Inflammatory macrophage treated with lipopolysaccharide for 4 hours (primary cell): ENCODE measurements at places on chromosomes 16 and 17.
A peak's percentile ranks its signal among the peaks of the same experiment; 100 is the strongest.

GRCh38 chr17:41635121-41636097 lies 11.0 kb upstream of the KRT17 start:
- DNase-seq: no peak

- DNase-seq: no peak
These were observed 47.0 kb downstream of the BCAS3 start for GRCh38 chr17:60724647-60725046.

DNA sequence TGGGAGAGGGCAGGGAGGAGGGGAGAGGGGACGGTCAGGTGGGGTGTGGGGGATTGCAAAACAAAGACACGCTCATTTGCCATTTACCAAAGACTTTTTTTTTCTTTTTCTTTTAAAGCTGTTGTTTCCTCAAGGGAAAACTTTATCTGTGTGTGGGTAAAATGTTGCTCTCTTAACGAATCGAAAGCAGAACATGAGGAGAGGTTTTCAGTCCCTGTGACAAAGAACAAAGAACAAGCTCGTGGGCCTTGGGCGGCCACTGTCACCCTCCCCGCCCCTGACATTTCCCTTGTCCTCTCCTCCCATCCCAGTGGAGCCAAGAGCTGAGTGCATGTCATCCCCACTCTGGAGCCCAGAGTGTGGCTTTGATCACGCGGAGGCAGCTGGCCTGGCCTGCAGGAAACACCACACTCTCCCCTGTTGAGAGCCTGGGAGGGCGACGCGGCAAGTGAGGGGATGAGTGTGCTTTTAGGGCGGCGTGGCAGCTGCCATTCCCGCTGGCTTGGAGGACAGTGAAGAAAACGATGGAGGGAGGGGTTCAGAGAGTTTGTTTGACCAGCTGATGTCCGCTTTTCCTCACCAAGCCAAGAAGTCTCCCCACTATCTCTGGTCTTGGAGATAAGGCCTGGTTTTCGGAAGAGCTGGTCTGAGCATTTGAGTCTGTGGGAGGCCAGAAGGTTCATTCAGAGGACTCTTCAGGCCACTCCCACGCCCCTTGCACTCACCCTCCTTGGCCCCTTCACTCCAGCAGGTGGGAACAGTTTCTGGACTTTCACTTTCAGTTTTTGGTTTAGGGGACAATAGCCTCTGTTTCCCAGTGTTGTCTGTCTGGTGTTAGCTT lies 11.4 kb downstream of the CCR7 start:
- peak; percentile 73 for DNase-seq

DNA sequence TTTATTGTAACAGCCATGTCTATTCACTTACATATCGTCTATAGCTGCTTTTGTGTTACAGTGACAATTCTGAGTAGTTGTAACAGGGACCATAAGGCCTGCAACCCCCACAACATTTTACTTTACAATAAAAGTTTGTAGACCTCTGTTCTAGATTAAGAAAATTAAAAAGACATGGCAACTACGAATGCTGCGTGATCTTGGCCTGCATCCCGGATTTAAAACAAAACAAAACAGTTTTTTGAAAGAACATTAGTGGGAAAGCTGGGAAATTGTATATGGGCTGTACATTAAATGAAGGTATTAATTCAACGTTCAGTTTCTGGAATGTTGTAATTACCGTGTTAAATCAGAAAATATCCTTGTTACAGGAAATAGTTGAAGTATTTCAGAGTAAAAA lies 64.1 kb downstream of the RMI2 start:
- DNase-seq: no peak

- no peak for DNase-seq
These were observed 10.1 kb upstream of the WDR45B start for GRCh38 chr17:82658331-82658730.

- peak; percentile 71 for DNase-seq
These were observed 25.2 kb upstream of the CIBAR2 start for GRCh38 chr16:85137323-85138072.

DNA sequence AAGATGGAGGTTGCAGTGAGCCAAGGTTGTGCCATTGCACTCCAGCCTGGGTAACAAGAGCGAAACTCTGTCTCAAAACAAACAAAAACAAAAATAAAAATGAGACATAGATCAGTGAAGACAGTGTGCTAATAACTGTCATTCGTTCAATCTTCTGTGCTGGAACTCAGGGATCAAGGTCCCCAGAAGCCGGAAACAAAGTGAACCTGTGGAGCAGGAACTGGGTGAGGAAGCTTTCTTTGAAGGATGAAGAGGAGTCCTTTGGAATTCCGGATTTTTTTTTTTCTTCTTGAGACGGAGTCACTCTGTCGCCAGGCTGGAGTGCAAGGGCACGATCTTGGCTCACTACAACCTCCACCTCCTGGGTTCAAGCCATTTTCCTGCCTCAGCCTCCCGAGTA lies 2.1 kb upstream of the SLC2A4 start:
- DNase-seq: no peak

DNA sequence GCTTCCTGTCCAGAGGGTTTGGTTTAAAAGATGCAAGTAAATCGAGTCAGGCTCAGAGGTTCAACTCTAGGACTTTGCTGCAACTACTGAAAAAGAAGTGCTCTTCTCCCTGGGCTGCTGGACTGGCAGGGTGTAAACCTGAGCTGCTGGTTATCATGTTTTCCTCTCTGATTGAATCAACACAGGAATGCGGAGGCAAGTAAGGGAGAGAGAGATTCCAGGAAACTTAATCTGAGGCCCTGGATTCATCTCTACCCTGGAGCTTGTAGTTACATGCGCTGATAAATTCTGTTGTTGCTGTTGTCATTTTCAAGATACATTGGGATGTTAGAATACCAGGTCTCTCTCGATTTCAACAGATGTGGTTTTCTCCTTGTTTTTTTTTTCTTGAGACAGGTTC lies 8.2 kb upstream of the HS3ST3A1 start:
- DNase-seq: no peak

DNA sequence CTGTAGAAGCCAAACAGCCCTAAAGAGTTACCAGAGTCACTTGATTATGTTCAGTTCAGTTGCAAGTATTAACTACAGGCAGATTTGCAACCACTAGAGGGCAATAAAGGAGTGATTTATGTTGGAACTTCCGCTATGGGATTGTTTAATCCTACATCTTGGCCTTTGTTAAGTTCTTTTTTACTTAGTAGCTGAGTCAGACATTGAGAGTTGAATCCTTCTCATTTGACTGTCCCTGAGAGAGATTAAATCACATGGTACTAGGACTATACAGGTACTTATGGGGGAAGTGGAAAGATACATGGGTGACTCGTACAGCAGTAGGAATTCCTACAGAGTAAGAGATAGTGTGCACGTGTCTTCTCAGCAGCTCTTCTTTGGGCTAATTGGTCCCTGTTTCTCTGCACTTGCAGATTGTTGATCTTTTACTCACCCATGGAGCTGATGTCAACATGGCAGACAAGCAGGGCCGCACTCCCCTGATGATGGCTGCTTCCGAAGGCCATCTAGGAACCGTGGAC lies 40.3 kb downstream of the CYB561 start:
- DNase-seq: peak; percentile 83

DNA sequence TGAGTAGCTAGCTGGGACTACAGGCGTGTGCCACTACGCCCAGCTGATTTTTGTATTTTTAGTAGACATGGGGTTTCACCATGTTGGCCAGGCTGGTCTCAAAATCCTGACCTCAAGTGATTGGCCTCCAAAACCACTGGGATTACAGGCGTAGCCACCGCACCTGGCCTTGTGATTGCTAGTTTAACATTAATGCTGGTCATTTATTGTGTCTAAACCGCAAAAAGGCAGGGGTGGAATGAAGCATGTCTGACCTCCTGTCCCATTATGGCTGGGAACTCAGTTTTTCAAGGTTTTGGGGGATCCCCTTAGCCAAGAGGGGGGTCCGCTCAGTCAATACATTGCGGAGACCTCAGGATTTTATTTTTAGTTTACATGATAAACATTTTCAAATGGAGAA lies 10.7 kb upstream of the CNGB1 start:
- DNase-seq: no peak

DNA sequence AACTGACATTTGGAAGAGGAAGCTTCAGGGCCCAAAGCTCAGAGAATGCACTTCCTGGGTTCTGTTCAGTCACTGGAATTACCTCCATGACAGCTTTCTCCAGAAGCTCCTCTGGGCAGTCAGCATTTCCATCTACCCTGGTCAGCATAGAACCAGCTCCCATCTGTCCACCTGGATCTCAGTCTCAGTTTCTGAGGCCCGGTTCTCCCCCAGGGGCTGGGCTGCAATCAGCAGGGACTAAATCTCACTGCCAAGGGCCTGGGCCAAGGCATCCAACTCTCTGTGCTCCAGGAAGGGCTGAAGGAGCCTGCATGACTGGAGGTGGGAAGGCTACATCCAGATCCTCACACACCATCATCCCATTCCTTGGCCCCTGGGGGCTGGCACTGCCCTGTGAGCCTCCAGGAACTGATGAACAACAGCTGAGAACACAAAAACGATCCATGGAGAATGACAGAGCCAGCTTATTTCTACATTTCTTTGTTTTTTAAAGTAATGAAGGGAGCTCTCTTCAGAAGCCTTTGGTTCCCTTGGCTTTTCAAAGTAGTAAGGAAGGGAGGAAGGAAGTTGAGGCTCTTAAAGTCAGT lies 66.3 kb upstream of the MRTFB start:
- DNase-seq: peak; percentile 27

DNA sequence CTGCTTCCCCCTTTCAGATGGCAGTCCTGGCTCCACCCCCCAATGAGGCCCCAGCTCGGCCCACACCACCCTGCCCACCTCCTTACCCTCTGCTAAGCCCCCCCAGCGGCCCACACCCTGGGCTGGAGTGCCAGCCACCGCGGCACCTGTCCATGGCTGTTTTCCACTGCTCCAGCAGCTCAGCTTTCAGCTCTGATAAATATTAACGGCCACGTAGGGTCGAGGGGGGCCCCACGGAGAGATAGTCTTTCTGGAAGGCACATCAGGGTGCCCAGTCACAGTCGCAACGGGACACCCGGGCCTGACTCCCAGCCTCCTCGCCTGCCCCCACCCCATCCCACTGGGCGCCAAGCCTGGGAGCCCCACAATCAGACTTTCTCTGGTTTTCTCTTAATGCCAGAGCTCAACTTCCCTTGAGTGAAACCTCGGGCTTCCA lies 46.5 kb upstream of the CIBAR2 start:
- DNase-seq: no peak

DNA sequence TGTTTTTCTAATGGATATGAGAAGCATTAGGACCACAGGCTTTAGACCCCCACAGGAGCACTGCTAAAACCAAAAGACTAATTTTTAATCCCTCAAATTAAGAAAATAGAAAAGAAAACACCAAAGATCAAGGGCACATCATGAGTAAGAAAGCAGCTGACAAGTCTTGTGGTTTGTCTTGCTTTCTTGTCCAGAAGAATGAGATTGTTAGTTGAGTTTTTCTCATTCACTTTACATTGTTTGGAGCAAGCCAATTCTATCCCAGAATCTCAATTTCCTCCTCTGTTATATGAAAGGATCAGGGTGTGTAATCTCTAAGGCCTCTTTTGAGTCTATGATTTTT lies 899.0 kb downstream of the KCNJ2 start:
- no peak for DNase-seq

- no peak for DNase-seq
These were observed 51.4 kb upstream of the STAC2 start for GRCh38 chr17:39277110-39277509.

- no peak for DNase-seq
These were observed 215.1 kb downstream of the RBFOX1 start for GRCh38 chr16:7547736-7548135.

GRCh38 chr17:46044989-46045388 lies 45.9 kb downstream of the STH start:
- no peak for DNase-seq

DNA sequence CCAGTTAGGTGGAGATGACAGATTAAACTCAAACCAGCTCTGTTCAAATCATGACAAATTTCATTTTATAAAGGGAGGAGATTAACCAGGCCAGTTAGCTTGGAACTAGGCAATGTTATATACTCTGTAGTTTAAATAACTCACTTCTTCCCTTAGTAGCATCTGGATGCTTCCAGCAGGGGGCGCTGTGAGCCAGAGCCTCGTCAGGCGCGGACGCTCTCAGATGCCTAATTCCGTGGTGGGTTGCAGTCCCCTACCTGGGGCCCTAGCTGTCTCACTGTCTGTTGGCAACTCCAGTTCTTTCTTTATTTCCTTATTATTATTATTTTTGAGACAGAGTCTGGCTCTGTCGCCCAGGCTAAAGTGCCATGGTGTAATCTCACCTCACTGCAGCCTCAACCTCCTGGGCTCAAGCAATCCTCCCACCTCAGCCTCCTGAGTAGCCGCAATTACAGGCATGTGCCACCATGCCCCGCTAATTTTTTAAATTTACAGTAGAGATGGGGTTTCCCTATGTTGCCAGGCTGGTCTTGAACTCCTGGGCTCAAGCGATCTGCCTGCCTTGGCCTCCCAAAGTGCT lies 17.3 kb upstream of the WFDC1 start:
- peak; percentile 49 for DNase-seq

- peak; percentile 12 for DNase-seq
These were observed 2.3 kb upstream of the CDK3 start for GRCh38 chr17:75998327-75998795.

GRCh38 chr16:17241264-17241835 lies 229.4 kb downstream of the XYLT1 start:
- no peak for DNase-seq

DNA sequence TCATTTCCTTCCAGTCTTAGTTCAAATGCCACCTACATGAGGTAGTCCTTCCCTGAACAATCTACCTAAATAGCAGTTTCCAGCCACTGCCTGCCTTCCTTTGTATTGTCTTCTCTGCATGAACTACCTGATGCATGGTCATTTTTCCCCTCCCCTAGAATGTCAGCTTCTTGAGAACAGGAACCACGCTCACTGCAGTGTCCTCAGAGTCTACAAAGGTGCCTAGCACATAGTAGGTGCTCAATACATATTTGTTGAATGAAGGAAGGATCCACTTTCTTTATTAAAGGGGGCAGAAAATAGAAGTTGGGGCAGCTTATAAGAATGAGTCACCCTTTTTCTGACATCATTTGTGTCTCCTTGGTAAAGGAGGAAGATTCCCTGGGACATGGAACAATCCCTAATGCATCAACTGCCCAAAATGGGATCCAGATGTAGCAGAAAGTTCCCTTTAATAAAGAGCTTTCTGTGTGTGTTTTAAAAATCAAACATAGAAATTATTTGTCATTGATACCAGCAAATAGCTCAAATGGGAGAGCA lies 4.4 kb upstream of the CYLD start:
- DNase-seq: peak; percentile 42

- peak; percentile 15 for DNase-seq
These were observed 41.2 kb upstream of the HAPSTR1 start for GRCh38 chr16:9050102-9050830.

GRCh38 chr17:41544491-41544892 lies 16.4 kb upstream of the KRT19 start:
- no peak for DNase-seq

GRCh38 chr16:87457709-87458423 lies 35.0 kb downstream of the ZCCHC14 start:
- DNase-seq: peak; percentile 1

- DNase-seq: no peak
These were observed 356.1 kb downstream of the CPPED1 start for GRCh38 chr16:12447556-12447955.

- DNase-seq: no peak
These were observed 50.5 kb upstream of the MTMR4 start for GRCh38 chr17:58564971-58565370.

- DNase-seq: peak; percentile 76
These were observed 4.0 kb downstream of the HIC1 start for GRCh38 chr17:2058586-2059546.

GRCh38 chr17:39325528-39326240 lies 75.7 kb downstream of the FBXL20 start:
- peak; percentile 77 for DNase-seq
